ENCODE measurements at places on chromosomes 2 and 18.

- no peak for DNase-seq
These were observed 176.4 kb upstream of the ID2 start for GRCh38 chr2:8505311-8505920.

GRCh38 chr18:23401400-23402347 is 51.4 kb upstream of the RIOK3 start:
- no peak for DNase-seq

DNA sequence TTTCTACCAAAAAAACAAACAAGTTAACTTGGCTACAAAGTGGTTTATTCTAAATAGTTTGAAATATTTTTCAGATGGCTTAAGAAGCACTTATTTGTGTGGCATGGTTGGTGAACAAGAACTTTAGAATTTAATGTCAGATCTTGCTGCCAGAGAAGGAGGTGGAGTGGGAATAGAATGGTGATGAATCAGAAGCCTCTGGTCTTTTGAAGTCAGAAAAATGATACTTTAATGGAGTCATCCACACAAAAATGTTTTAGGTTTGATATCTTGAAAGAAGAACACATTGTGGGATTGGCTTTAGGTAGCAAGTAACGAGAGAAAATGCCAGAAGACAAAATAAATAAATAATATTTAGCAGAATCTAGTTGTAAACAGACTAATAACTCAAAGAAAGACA is 243.1 kb upstream of the FANCL start:
- DNase-seq: peak; percentile 24

GRCh38 chr2:163123526-163123925 is 285.0 kb upstream of the KCNH7 start:
- DNase-seq: no peak

DNA sequence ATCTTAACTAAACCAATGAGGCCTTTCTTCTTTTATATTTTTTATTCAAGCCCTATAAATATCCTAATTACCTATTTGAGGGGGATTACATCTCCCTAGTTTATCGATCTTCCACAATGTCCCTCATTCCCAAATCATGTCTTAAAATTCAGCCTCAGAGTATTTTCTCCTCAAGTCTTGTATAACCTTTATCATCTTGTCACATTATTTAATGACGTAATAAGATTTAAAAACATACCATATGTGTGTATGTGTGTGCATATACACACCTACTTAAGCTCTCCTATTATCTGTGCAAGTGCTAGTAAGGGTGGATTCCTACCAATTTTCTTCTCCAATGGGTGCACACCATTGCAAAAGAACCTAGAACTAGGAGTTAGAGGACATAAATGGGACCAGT is 421.1 kb downstream of the FIGN start:
- DNase-seq: no peak

DNA sequence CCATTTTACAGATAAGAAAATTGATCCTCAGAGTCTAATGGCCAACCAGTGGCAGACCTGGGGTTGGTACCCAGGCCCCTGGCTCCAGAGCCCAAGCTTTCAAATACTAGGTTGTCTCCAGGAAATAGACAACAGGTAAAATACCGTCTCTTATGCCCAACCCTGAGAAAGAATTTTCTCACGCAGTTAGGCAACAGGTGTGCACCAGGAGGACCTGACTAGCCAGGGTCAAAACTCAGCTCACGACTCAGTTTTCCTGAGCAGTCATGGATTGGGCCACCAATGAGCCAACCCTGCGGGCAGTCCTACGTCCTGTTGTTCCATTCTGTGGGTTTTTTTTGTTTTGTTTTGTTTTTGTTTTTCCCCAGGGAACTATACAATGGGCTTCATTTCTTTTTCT is 13.5 kb downstream of the TRIB2 start:
- no peak for DNase-seq

GRCh38 chr2:58720770-58721697 is 479.9 kb upstream of the FANCL start:
- DNase-seq: no peak

GRCh38 chr2:69961496-69961895 is at the start of gene ASPRV1:
ASPRV1 (minus strand) TSS chr2:69961631; CDS start chr2:69961436, 195 bp downstream.
- DNase-seq: no peak

GRCh38 chr2:235570256-235570655 is 76.4 kb downstream of the AGAP1 start:
- DNase-seq: no peak

DNA sequence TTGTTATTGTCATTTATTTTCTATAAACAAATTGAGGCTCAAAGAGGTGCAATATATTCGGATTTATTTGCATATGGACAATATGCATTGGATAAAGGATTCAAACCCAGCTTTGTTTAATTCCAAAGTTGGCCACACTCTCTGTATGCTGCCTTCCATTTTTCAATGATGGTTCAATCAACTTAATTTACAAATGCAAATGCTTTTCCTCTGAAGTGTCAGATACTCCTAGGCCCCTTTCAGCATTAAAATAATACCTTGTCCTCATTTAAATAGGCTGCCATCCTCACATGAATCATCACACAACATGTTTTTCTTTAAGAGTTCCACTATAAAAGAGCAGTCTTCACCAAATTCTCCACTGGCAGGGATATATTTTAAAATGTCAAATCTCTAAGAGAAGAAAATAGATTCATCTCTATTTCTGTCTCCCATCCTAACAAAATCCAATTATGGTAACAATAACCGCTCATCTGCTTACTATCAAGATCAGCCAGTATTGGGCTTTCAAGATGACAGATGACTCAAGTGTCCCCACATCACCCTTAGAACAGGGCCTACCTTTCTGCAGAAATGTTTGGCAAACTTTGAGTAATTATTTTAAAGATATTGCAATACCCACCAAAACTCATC is 114.8 kb downstream of the SCG2 start:
- no peak for DNase-seq

DNA sequence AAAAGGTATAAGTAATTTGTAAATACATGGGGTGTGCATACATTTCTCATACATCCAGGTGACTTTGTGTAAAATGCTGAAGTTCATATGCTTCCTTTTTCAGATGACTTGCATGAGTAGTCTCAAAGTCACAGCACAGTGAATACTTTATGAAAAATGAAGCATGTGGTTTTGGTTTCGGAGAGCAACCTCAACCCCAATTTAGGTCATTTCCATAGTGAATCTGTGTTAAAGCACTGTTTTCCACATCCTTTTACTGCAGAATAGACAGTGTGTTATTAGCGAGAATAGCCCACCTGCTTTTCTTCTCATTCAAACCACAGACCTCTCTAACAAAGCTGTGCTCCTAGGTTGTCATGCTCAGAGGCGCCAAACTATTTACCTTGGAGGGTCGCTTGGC is 204.4 kb upstream of the RASGRP3 start:
- no peak for DNase-seq

GRCh38 chr2:207122651-207123334 is 43.0 kb downstream of the KLF7 start:
- no peak for DNase-seq

GRCh38 chr2:128372621-128373341 is 54.1 kb upstream of the HS6ST1 start:
- no peak for DNase-seq

- DNase-seq: no peak
These were observed 151.2 kb downstream of the CAPN13 start for GRCh38 chr2:30656079-30656478.

DNA sequence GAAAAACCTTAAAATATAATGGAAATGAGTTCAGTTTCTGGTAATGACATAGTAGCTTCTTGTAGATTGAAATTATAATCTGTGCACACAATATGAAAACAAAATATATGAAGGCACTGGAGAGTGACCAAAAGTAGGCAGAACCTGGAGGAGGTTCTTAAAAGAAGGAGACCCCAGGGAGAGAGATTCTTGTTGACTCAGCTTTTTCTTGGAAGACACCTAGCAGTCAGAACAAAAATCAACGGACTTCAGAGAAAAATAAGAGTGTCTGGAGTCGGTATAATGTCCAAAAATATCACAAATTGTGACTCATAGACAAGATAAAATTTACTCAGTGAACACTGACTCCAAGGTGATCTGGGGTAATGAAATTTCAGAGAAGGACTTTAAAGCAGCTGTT is 286.5 kb downstream of the CCDC178 start:
- no peak for DNase-seq

DNA sequence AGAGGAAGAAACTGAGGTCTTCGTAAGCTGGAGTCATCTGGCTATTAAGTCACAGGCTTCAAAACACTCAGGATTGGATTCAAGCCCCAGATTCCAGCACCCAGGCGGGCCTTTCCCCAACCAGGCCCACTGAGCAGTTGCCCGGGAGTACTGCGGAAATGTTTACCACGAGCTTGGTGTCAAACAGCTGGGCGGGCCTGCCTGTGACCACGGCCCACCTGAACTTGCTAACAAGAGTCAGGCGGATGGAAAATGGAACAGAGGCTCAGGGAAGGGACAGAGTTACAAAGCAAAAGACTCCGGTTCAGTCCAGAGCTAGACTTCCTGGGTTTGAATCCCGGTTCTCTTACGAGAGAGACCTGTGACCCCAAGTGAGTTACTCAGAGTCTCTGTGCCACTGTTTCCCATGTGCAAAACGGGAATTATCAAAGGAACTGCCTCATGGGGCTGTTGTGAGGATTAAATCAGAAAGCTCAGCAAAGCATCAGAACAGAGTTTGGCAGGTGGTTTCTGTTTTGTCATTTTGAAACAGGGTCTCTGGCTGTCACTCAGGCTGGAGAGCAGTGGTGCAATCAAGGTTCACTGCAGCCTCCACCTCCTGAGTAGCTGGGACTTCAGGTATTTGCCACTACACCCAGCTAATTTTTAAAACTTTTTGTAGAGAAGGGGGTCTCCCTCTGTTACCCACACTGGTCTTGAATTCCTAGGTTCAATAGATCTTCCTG is 49.0 kb upstream of the TFCP2L1 start:
- DNase-seq: no peak

- no peak for DNase-seq
These were observed 63.9 kb downstream of the TMEM131 start for GRCh38 chr2:97931858-97932225.

- no peak for DNase-seq
These were observed 43.0 kb upstream of the COL5A2 start for GRCh38 chr2:189222468-189223105.

DNA sequence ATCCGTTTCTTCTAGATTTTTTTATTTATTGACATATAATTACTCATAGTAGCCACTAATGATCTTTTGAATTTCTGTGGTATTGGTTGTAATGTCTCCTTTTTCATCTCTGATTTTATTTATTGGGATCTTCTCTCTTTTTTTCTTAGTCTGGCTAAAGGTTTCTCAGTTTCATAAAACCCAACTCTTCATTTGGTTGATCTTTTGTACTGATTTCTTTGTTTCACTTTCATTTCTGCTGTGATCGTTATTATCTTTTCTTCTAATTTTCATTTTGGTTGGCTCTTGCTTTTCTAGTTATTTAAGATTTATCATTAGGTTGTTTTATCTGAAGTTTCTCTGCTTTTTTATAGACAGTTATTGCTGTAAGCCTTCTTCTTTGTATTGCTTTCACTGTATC is 463.6 kb upstream of the CRIM1 start:
- DNase-seq: no peak

- no peak for DNase-seq
These were observed 255.0 kb downstream of the TRIB2 start for GRCh38 chr2:12971581-12972365.

DNA sequence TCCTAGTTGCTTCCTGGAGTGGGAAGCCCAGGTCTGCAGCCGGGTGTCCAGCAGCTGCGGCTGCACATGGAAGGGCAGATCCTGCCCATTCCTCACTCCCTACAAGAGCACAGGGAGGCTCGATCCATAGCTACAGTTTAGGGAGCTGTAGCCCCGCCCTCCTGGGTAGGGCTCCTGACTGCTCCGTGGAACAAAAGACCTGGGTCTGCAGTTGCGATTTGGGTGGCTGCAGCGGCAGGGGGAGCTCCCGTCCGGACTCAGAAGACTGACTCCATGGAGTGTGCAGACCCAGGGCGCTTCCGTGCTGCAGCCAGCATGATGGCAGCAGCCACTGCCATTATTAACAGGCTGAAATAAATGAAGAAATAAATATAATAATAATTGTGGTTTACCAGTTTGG is 157.3 kb downstream of the CTNNA2 start:
- DNase-seq: no peak

- peak; percentile 24 for DNase-seq
These were observed 78.1 kb downstream of the ZNF516 start for GRCh38 chr18:76416911-76417310.

GRCh38 chr18:41905786-41906527 is 49.1 kb upstream of the PIK3C3 start:
- no peak for DNase-seq

GRCh38 chr2:36889795-36890194 is 76.5 kb downstream of the STRN start:
- peak; percentile 84 for DNase-seq

GRCh38 chr18:50429207-50429948 is 54.5 kb downstream of the SKA1 start:
- no peak for DNase-seq

GRCh38 chr18:21680161-21680560 is 24.4 kb downstream of the ABHD3 start:
- DNase-seq: no peak

- DNase-seq: no peak
These were observed 210.6 kb downstream of the SEPTIN10 start for GRCh38 chr2:109402980-109403840.

DNA sequence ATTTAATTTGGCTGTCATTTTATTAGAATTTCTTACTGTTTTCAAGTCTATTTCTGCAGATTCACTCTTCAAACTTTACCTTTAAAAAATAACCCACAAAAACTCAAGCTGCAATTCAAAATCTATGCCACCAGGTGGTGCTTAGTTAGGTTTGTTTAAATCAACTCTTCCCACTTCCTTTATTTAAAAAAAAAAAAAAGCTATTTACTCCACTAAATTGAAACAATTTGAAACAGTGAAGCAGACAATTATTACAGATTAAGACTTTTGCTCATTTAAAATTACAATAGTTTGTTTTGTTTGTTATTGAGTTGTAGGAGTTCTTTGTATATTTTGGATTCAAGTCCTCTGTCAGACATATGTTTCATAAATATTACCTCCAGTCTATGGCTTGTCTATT is 300.0 kb downstream of the PDE11A start:
- no peak for DNase-seq

- no peak for DNase-seq
These were observed 4.4 kb upstream of the BAZ2B start for GRCh38 chr2:159620796-159621195.

- DNase-seq: peak; percentile 42
These were observed 190.3 kb upstream of the SLC8A1 start for GRCh38 chr2:40642237-40642636.

DNA sequence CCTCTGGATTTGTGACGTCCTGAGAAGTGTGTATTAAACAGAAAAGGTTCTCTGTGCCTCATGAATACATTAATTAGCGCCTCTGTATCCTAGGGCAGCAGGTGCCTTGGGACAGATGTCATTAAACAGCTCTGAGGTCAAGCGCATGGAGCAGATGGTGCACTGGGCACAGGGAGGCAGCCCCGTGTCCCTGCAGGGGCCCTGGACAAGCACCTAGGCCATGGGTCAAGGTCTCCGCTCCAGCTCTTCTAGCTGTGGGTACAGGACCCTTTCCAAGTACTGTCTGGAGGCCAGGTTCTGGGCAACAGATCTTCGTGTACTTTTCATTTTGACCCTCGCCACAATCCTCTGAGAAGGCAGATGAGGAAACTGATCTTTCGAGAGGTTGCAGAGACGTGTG is 126.4 kb downstream of the KCTD1 start:
- DNase-seq: no peak

All from fibroblast of skin of left biceps (primary cell).